ENCODE measurements at places on chromosomes 4 and X.

DNA sequence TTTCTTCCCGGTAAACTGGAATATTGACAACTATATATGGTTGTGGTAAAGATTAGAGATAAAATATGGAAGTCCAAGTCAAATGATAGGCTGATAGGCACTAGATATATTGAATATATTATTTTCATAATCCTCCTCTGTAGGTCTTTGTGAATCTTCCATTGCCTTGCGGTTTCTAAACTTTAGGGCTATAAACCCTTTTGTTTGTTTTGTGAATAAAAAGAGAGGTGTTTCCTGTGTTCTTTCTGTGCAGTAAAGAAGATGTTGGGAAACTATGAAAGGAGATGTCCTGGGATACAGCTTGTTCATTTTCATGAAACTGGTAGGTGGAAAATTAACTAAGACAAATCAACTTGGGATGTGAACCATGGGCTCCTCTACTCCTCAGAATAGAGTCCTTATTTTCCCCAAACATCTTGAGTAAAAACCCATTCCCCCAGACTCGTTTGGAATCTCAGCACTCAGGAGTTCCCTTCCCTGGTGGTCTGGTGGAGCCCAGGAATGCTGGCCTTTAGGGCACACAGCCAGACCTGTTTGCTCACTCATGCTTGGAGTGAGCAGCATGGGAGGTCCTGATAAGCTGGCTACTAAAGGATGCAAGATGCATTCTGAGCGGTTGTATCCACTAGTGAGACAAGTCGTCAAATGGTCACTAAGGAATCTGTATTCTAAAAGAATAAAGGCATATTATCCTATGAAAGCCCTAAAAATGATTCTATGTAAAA, 22.2 kb downstream of the PRDM8 start:
- DNase-seq: no peak

DNA sequence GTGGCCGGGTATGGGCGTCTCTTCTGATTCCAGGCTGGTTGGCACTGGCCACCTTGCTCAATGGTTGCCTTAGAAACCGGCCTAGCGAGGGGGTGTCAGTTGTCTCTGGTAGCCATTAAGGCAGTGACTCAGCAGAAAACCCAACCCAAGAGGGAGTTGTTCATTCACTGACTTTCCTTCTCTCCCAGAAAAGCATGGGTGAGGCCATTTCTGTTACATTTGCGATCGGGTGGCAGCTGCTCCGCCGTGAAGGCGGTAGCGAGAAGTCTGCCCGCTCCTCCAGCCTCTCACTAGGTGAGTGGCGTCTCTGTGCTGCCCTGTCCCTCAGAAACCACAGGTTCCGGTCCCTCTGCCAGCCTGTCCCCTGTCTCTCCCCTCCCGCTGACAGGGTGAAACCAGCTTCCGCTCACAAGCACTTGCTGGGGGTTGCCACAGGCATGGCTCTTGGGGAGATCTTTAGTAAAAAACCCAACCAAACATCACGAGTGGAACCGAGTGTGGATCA, 17.4 kb downstream of the IRAK1 start:
- no peak for DNase-seq

DNA sequence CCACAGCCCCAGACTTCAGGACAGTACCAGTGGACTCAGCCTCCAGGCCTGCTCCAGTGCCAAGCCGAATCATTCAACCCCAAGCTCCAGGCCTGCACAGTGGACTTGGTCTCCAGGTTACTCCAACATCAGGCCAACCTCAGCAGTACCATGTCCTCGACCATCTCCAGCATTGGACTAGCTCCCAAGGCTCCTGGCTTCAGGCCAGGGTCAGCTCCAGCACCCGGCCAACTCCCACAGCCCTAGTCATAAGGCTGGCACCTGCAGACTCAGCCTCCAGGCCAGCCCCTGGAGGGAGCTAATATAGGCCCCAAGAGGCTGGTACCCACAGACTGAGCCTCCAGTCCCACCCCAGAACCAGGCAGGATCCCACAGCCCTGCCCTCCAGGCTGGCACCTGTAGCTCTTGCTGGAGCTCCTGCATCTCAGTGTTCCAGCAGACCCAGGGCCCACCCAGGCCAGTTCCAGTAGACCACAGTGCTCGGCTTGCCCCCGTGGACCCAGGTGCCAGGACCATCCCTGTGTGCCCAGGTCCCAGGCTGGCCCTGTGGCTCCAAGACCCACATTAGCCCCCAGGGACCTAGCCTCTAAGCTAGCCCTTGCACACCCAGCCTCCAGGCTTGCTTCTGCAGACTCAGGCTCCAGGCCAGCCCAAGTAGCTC, 25.6 kb downstream of the ZMAT1 start:
- DNase-seq: no peak

DNA sequence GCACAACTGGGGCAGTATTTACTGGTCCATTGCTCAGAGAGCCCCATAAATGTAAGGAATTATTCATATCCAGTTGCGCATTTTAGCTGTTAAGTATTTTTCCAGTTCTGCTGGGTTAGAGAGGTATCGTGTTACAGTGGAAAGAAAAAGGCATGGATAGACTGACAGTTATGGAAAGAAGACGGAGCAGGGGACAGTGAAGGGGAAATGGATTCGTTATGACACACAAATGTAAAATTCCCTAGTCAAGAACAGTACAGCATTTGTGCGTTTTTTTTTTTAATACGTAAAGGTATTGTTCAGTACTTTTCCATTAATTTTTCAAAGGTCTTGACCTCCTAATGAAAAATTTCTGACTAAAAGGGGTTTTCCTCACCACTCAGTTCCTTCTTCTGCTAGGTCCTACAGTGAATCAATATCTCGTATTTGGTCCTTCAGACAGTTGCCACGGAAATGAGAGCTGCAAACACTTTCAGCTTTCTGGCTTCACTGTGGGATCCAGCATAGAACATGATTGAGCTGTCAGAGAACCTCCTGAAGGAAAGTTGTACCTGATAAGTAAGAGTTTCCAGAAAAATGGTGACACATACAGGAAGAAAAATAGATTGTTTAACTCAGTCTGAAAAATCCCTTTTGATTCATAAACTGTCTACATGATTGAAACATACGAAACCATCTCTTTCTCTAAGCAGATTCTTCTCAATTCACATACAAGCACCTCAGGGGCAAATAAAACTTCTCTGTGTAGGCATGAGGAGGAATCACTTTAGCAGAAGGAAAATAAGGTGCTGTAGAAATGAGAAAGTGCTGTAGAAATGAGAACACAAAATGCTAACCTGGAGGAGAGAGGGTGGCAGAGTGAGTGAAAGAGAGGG, 21.8 kb upstream of the BBS12 start:
- no peak for DNase-seq

DNA sequence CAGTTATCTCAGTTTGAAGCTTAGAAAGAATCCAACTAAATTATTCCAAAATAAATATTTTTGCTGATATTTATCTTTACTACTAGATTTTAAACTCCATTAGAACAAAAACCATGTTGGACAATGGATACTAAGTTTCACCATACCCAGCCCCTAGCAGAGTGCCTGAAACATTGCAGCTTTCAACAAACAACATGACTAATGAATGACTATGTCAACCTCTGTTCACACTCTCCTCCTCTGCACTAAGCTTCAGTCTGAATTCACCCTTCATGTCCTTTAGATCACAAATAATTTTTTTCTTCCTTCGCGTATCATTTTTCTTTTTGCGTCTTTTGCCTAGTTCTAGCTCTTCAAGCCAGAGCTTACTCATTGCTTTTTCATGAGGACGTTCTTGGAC, 315.2 kb downstream of the PCDH10 start:
- no peak for DNase-seq
